Fibroblast of villous mesenchyme (primary cell): ENCODE measurements at places on chromosomes 5 and 9. TPM values are rescaled to one million over a fixed set of nuclear protein-coding genes. Genes with fewer than 3 reads are reported as not detected.
A peak's percentile ranks its signal among the peaks of the same experiment; 100 is the strongest.

- DNase-seq: peak; percentile 34
These were observed 16.1 kb downstream of the GFI1B start for GRCh38 chr9:132994410-132995120.

- DNase-seq: no peak
These were observed 21.5 kb downstream of the PDGFRB start for GRCh38 chr5:150134198-150134588.

DNA sequence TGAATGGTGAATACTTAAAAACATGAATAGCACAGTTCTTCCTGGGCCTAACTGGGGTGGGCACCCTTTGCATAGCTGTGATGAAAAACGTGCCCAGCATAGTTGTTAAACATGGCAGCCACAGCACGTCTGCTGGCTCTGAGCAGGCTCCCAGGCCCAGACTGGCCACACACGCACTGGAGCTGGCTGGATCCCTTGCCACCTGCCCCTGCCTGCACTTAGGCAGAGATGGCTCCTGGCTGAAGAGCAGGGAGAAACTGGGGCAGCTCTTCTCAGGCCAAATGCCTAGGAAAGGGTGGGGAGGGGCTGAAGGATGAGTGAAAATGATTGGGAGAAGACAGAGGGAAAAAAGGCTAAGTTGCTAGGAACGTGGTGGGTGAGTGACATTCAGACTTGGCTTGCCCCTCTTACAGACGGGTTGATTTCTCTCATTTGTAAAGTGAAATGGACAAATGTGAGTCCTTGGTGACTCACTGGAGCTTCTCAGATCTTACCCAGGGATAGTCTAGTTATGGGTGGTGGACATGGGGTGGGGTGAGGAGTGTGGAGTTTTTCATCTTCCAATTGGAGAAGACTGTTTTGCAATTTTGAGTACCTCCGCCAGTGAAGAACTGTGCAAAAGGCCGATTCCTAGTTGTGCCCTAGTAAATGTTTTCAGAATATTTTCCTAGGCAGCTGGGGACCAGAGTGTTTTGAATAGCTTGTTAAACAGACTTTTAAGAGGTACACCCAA is 42.4 kb downstream of the TRIO start:
- DNase-seq: peak; percentile 80

DNA sequence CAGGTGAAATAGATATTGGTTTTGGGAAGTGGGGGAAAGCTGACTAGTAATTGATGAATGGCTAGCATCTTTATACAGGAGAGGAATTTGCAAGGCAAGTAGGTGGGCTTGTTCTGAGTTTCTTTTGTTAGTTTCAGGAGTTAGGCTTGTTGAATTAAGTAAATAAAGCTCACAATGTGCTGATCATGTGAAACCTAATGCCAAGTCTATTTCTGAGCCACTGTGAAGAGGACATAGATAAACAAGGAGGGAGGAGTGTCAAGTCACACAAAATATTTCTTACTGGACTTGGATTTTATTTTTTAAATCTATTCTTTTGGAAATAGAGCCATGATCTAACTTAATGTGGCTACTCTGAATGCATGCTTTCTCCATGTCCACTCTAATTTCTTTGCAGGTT is 19.9 kb downstream of the GDA start:
- no peak for DNase-seq

Gene SLCO4C1
- total RNA-seq: under 0.01 TPM in 2 replicates

DNA sequence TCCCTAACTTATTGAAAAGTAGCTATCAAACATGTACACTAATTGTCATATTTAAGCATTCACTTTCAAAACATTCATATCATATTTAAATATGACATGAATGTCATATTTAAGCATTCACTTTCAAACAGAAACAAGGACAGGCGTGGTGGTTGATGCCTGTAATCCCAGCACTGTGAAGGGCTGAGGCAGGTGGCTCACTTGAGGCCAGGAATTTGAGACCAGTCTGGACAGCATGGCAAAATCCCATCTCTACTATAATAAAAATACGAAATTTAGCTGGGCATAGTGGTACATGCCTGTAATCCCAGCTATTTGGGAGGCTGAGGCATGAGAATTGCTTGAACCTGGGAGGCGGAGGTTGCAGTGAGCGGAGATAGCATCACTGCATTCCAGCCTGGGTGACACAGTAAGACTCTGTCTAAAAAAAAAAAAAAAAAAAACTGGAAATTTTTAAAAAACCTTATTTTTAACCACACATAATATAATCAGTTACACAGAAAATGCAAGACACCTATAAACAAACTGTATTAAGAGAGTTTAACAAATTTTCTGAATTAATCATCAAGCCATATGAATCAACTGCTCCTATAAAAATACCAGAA is 88.1 kb downstream of the LPAR1 start:
- no peak for DNase-seq

Gene MLLT3
- 23.5 and 44.9 TPM in 2 replicates for total RNA-seq

- no peak for DNase-seq
These were observed 72.4 kb upstream of the ADAMTS2 start for GRCh38 chr5:179417696-179418095.

- no peak for DNase-seq
These were observed 372.6 kb downstream of the MTRR start for GRCh38 chr5:8241558-8241957.

DNA sequence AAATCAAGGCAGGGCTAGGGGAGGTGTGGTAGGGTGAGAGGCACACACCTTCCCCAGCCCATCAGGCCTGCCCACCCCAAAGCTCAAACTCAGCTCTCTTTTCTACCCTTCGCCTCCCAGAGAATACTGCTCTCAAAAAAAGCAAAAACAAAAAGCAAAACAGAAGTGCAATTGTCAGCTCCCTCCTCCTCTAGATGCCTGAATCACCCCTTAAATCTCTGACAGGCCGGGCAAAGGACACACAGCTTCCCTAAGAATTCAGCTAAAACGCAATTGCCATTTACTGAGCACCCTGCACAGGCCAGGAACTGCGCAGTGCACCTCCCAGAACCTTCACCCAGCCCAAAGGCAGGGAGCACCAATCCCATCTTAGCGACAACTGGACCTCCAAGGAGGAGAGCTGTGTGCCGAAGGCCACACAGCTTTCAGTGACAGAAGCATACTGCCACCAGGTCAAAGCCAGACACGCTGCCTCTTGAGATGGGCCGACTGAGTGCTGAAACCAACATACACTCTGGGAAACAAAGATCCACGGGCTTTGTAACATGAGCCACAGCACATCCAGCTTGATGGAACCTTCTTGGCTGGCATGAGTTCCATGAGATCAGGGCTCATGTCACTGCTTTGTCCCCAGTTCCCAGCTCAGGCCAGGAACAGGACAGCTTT is 53.4 kb upstream of the STXBP1 start:
- peak; percentile 47 for DNase-seq

Gene CARD9
- 14.7 and 20.0 TPM in 2 replicates for total RNA-seq

Gene PITX1
- total RNA-seq: 19.9 and 66.7 TPM in 2 replicates

DNA sequence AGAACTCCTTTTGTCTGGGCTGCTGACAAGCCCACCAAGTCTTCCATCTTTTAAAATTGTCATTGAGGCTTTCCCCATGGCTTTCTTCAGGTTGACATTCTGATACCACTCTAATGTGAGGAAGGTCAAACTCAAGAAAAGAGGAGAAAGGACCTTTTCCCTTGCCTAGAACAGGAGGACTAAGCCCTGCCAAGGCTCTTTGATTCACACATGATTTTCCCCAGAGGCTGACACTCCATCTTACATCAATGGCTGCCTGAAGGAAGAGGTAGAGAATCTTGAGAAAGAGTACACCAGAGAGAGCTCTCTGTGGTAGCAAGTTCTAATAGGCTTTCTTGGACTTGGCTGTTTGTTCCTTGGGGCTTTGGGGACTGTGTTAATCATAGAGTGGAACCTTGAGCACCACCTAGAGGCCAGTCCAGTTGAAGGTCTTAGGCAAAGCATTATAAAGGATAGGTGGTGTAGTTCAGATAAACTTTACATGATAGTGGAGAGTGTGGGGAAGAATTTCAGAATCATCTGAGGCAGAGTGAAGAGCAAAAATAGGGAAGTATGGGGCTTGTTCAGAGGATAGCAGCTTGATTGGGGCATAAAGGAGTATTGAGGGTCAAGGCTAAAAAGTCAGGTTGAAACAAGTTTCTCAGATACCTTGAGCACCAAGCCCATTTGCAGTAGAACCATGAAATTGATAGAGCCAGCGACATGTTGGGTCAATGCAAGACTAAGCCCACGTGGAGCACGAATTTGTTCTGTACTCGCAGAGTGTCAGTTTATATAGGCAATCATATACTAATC is 36.7 kb downstream of the NDFIP1 start:
- DNase-seq: peak; percentile 68

Gene C9orf40
- 6.8 and 8.6 TPM in 2 replicates for total RNA-seq

DNA sequence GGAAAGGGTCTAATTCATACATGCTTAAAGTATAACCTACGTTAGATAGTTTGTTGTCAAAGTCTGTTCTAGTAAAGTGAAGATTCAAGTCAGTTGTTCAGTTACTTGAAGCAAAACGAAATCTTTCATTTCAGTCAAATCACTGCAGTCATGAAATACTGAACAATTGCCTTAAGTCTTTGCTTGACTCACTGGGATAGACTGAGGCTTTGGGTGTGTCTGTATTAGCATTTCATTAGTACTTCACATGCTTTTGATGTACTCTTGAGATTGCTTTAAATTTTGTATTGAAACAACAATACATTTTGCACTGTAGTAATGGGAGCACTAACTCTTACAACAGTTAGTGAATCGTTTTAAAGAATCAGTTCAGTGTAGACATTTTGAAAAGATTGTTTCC is 4.0 kb upstream of the CMYA5 start:
- peak; percentile 28 for DNase-seq

- DNase-seq: no peak
These were observed 59.6 kb downstream of the BARX1 start for GRCh38 chr9:93895535-93895934.

GRCh38 chr5:142545650-142546322 is 140.1 kb downstream of the FGF1 start:
- peak; percentile 94 for DNase-seq

- peak; percentile 48 for DNase-seq
These were observed 271.6 kb upstream of the MAP3K1 start for GRCh38 chr5:56543441-56544388.

Gene ALDOB
- total RNA-seq: not detected in 2 replicates

Gene MSMP
- total RNA-seq: not detected in 2 replicates

DNA sequence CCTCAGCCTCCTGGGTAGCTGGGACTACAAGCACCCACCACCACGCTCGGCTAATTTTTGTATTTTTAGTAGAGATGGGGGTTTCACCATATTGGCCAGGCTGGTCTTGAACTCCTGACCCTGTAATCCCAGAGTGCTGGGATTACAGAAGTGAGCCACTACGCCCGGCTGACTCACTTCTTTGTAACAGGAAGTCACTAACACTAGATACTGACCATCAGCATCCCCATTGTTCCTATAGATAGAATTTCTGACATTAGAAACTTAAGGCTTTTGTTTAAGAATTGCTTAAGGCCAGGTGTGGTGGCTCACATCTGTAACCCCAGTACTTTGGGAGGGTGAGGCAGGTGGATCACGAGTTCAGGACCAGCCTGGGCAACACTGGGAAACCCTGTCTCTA is 42.2 kb downstream of the LEAP2 start:
- no peak for DNase-seq

Gene KIF24
- 2.6 and 3.5 TPM in 2 replicates for total RNA-seq

GRCh38 chr9:125932746-125933455 is 185.7 kb downstream of the PBX3 start:
- DNase-seq: no peak

Gene EGR1
- total RNA-seq: 3.5 and 6.1 TPM in 2 replicates

- DNase-seq: peak; percentile 61
These were observed 40.1 kb downstream of the DCAF10 start for GRCh38 chr9:37840560-37841194.

GRCh38 chr5:143717400-143717799 is 94.6 kb upstream of the HMHB1 start:
- peak; percentile 31 for DNase-seq

DNA sequence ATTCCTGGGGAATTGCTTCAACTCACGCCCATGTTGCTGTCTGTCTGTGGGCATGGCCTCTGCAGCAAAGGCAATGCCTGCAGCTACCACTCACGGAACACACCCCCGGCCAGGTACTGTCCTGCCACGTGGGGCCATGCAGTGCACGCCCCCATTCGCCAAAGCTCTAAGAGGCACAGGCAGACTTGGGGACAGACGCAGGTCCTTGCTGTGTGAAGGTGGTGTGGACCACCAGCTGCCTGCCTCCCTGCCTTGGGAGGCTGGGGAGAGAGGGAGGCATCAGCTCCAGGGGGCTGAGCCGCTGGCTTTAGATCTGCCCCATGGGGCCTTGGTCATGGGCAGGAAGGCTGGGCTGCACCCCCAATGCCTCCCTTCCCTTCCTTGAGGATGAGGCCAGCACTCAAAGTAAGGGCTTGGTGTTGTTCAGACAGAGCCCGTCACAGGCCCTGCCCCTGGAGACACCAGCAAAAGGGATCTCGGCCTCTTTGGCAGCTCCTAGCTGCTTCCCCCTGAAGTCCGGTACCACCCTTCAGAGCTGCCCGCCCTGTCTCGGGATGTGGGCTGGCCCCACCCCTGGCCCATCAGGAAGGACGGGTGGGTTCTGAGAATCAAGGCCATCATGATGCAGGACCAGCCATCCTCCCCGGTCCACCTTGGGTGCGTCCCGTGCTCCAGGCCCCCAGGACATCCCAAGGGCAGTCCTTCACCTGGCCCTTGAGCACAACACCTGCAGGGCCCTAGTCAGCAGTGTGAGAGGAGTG is 2.3 kb downstream of the GRIN1 start:
- DNase-seq: no peak

- peak; percentile 37 for DNase-seq
These were observed 78.2 kb downstream of the RAI14 start for GRCh38 chr5:34734326-34734725.

- DNase-seq: peak; percentile 20
These were observed 57.7 kb upstream of the MEF2C start for GRCh38 chr5:88940713-88941112.

GRCh38 chr9:27538647-27539046 is 9.0 kb upstream of the MOB3B start:
- no peak for DNase-seq

DNA sequence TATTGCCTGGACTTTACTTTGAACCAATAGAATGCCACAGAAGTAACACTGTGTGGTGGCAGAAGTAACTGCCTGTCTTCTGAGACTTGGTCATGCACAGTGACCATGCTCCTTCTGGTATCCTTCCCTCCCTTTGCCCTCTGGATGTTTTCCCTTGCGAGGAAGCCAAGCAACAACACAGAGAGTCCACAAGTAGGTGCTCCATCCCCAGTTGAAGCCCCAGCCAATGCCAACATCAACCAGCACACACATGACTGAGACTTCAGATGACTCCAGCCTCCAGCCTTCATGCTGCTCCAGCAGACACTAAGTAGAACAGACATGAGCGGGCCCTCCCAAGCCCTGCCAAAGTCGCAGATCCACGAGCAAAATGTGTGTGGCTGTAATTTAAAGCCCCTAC is 129.6 kb downstream of the EPB41L4A start:
- DNase-seq: no peak

GRCh38 chr9:132244582-132245455 is 83.0 kb downstream of the NTNG2 start:
- peak; percentile 42 for DNase-seq

DNA sequence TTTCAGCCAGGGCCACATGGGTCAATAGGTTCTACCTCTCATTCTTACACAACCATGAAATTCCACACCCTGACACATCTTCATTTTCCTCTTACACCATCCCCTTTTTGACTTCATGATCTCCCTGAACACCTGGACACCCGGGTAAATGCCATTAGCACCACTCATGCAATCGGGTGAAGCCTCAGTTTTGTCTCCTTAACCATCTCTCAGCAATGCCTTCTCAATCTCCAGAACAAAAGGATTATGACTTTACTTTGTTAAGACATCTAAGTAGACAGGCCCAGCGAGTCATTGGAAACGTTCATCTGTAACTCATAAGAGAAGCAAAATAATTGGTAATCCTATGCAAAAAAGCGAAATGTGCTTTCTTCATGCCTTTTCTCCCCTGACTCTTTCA is 49.9 kb downstream of the ADAMTS12 start:
- DNase-seq: no peak
